HL-60 (cell line): ENCODE measurements at places on chromosomes 12 and 14.

- DNase-seq: no peak
Observed at GRCh38 chr12:64968989-64969819, 144.8 kb downstream of the TBC1D30 start.

- DNase-seq: no peak
Observed at GRCh38 chr14:76055330-76055729, 69.8 kb downstream of the IFT43 start.

DNA sequence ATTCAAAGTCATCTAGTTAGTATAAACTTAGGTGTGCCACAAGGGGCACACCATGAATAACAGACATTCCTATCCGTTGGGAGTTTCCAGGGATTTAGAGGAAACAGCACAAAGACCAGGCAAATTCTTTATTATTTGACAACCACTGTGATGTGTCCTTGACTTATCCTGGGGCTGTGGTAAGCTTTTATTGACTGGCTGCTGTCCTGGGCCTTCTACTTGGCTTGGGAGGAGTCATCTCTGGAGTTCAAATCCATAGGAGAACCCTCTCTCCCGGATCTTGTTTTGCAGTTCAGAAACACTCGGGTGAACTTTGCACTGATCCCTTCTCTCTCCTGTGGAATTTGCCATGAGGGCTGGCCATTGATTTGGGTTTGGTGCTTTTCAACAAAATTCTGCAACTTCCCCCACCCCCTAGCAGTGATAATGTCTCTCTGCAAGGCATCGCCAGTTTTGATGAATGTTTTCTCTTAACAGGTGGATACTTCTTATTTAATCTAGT is 136.3 kb downstream of the ADCK1 start:
- no peak for DNase-seq

DNA sequence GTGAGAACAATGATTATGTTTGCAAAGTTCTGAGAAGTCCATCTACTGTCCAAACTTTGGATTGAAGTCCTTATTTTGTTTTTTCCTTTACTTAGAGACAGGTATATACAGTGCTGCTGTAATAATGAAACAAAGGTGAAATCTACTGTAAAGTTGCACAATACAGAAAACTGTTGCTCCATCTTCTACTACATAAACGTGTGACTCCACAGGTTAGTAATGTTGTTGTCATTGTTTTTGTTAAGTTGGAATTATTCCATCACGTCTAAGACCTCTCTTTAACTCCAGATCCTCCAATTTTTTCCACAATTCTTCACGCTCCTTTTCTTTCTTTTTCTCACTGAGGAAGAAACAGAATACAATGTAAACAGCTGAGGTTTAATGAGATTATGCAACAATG is 57.0 kb upstream of the GPHB5 start:
- no peak for DNase-seq

DNA sequence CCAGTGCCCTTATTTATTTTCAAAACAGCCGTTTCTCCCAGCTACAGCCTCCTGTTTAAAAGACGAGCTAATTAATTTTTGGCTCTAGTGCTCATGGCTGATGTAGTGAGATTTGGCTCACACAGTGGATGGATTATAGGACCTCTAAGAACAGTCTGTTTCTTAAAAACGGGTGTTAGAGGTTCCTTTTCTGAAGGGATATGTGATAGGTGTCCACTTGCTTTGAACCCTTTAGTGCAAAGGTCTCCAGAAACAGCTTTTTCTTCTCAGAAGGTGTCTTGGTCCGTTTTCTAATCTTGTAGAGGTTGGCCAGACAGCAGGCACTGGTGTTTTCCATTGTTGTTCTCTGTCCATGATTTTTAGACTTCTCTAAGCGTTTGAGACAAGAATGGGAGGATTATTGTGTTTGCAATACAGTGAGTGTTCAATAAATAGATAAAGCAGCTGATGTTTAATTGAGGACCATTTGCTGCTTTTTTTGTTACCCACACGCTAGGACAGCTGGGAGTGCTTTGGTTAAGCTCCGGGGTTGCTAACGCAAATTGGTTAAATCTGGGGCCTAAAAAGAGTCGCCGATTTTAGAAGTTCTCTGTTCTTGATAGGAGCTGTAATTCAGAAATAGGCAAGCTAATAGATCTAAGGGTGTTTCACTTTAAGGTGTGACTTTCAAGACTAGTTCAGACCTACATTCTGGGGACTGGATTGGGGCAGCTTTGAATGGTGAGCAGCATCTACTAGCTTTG is 1.0 kb downstream of the BORCS5 start:
- peak; percentile 18 for DNase-seq

- no peak for DNase-seq
Observed at GRCh38 chr12:49559011-49559675, 8.8 kb downstream of the MCRS1 start.

- DNase-seq: no peak
Observed at GRCh38 chr12:120121766-120122293, 5.3 kb upstream of the RAB35 start.

- DNase-seq: no peak
Observed at GRCh38 chr12:68374307-68374982, 42.3 kb upstream of the MDM1 start.

DNA sequence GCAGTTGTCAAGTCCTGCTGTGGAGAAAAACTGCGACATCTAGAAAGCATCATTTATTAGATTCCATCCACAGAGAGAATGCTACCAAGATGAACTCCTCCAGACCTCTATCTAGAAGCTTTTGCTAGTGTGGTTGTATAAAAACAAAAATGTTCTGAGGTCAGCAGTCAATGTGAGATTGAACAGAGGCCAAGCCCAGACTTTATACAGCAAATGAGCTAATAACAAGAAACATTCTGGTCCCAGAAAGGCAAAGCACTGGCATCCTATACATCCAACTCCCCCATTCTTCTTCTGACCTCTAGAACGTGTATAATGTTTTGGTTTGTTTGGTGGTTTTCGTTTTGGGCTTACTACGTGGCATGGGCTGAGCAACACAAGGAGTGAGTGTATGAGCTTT is 26.7 kb upstream of the RIN3 start:
- DNase-seq: no peak

GRCh38 chr14:102007916-102008418 is 43.6 kb downstream of the DYNC1H1 start:
- no peak for DNase-seq

DNA sequence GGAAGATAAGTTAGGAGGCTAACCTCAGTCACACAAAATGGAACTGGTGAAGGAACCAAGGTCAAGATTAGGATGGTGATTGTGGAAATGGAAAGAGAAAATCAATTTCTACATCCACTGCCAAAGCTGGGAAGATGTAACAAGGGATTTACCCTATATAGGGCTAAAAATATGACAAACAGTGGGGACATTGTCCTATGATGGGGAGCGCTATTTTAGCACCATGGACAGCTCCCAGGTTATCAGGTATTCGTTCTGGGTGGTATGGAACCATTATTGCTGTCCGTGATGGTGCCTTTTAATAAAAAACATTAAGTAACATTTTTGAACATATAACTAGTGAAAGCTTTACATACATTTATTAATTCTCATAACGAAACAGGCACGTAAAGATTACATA is 124.0 kb downstream of the NDUFA12 start:
- DNase-seq: no peak

- DNase-seq: no peak
Observed at GRCh38 chr12:96729886-96730285, 177.2 kb upstream of the NEDD1 start.

- DNase-seq: no peak
Observed at GRCh38 chr14:96092936-96093335, 53.8 kb downstream of the C14orf132 start.

- no peak for DNase-seq
Observed at GRCh38 chr14:33491112-33491511, 459.8 kb downstream of the EGLN3 start.

DNA sequence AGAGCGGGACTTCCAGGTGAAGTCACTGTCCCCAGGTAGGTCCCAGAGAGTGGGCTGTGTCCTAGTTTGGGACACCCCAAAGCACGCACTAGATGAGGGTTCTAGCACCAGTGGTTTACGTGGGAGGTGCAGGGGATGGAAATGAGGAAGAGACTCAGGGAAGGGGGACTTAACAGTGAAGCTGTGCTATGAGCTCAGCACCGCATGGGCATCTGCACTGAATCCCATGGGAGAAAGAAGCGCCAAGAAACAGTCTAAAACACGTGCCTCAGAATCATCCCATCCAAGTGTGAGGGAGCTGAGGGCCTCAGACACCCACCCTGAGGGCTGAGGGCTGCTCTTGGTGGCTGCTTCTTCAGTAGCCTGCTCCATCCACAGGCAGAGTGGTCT is 71.5 kb upstream of the ZFP36L1 start:
- DNase-seq: no peak

- no peak for DNase-seq
Observed at GRCh38 chr12:3185260-3185870, 108.2 kb downstream of the TSPAN9 start.

DNA sequence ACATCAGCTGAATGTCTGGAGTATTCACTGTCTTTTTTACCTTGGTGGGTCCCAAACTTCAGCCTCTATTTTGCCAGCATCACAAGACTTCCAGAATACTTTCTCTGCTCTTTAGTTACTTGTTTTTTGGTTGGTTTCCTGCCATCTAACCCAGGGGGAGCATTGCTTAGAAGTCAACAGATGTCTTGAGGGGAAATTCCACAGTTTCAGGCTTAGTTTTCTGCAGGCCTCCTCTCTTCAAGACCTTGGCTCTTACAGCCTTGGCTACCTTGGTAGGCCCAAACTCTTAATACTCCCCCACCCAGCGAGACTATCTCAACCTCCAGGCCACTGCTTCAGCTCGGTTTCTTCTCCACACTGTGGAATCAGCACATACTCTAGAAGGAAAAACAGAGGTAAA is 41.7 kb downstream of the NEDD1 start:
- no peak for DNase-seq

DNA sequence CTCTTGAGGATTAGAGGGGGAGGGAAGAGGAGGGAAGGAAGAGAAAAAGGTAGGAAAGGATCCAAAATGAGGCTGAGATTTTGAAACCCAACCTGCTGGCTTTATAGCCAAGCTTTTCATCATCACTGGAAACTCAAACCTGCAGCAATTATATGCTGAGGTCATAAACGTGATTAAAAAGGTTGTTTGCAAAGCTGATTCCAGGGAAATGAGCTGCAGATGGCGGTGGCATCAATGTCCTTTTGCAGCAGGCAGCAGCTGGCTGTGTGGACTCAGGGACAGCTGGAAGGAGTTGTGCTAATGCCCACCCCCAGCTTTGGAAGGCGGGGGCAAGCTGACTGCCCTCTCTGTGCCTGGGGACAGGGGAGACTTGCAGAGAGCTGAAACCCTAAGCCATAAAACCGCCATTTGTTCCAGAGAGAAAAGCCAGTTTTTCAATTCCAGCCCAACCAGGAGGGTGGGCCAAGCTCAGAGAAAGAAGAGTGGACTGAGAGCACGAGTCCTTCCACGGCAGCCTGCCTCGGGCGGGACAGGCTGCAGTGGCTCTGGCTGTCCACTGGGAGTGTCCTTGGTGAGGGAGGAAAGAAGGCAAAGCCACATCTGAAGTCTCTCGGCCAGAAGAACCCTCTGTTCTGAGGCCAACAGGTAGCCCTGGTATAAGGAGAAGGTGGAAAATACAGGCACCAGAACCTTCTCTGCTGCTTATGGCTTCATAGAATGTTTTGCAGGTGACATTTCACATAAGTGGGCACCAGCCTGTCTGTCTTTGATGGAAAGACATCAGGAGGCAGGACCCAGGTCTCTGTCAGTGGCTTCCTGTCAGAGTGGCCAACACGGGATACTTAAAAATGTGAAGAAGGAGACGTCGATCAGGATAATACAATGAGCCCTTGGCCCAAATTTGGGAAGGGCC is 90.7 kb downstream of the SINHCAF start:
- no peak for DNase-seq
